Calu3 (cell line): ENCODE measurements at places on chromosomes 12 and 14. TPM values are rescaled to one million over a fixed set of nuclear protein-coding genes. Genes with fewer than 3 reads are reported as not detected.

DNA sequence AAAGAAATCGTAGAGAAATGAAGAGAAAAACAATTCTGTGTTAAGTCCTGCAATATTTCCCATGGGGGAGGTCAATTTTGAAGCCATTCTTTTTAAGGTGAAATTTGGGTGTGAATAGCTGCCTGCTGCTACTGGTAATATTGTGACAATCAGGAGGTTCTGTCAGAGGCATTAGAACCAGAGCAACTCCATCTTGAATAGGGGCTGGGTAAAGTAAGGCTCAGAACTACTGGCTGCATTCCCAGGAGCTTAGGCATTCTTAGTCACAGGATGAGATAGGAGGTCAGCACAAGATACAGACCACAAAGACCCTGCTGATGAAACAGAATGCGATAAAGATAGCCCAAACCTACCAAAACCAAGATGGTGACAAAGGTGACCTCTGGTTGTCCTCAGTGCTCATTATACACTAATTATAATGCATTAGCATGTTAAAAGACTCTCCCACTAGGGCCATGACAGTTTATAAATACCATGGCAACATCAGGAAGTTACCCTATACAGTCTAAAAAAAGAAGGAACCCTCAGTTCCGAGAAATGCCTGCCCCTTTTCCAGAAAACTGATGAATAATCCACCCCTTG, 24.8 kb upstream of the MTHFD1 start:
- no peaks in the 10 kb centered on the region for H3K27me3 ChIP-seq
- no peak overlapping the region for H3K4me3 ChIP-seq
- no peaks in the 10 kb centered on the region for H3K4me1 ChIP-seq
- DNase-seq: no peak
- no peak overlapping the region for H3K27ac ChIP-seq

DNA sequence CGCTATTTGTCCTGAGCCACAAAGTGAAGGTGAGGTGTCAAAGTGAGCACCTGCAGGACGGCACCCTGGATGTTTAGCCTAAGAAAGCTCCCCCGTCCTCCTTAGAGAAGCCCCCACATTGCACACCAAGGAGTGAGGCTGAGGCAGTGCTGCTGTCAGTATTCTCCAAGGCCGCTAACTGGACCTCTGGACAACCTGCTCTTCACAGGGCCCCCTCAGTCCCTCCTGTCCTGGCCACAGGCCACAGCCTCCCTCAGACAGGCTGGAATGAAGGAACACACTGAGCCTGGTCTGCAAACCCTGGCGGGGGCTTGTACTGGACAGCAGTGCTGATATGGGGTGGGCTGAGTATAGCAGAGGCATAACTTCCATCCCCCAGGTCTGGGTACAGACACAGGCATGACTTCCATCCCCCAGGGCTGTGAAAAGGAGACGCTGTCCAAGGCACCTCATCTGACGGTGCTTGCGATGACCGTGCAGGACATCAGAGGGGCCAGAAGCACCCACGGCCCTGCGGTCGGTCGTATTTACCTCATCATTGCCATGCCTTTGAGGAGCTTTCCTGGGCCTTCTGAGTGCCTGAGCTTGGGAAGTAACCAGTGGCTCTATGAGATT, 82.4 kb upstream of the DIO3 start:
- no peak overlapping the region for H3K27ac ChIP-seq
- no peak overlapping the region for H3K4me3 ChIP-seq
- no peak for DNase-seq

DNA sequence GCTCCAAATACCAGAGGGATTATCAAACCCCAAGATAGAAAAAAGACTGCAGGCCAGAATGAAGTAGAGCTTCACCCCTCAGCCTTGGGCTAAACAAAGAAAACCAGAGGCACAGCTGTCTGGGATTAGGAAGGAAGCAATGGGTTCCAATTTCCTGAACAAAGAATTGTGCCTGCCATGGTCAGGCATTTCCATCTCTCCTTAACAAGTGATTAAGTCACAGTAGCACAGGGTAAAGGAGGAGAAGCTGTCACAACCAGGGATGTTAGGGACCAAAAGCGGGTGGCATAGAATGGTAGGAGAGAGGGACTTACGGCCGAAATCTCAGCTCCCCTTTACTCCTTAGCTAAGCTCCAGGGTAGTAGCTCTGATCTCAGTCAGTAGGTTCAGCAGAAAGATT, 33.9 kb downstream of the SPTLC2 start:
- no peaks in the 10 kb centered on the region for H3K4me1 ChIP-seq
- no peak overlapping the region for H3K27ac ChIP-seq
- H3K27me3 ChIP-seq: no peaks in the 10 kb centered on the region
- H3K36me3 ChIP-seq: peaks cover 2% of the 10 kb centered on the region

DNA sequence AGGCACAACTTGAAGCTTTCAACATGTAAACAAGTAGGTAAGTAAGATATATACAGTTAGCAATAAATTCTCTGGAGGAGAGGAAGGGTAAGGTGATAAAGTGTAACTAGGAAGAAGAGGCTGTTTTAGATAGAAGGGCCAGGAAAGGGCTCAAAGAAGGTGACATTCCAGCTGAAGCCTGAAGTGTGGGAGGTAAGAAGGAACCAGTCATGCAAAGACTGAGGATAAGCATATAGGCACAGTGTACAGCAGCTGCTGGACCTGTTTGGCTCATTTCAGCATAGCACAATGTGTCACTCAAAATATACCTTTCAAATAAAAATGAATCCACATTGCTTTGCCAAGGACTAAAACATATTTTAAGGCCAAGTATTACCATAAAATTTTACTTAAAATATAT, 28.6 kb upstream of the ARL1 start:
- H3K4me3 ChIP-seq: no peak overlapping the region
- H3K27ac ChIP-seq: no peak overlapping the region
- no peaks in the 10 kb centered on the region for H3K27me3 ChIP-seq

DNA sequence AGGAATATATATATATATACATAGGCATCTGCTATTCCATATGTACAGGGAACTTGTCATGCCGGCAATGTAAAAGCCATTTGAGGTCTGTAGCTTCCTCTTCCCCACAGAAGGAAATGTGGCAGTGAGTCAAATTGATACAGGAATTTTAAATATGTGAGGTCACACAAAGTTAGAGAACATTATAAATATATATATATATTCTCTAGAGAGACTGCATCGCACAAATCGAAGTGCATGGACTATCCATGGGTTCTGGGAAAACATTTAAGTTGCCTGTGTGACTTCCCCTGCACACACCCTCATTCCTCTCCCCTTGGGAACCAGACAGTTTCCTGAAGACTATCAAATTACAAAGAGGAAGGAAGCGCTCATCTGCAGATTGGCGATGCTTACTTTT, 100.9 kb upstream of the CCDC91 start:
- H3K27me3 ChIP-seq: no peaks in the 10 kb centered on the region
- H3K4me3 ChIP-seq: no peak overlapping the region

- no peak for DNase-seq
- no peaks in the 10 kb centered on the region for H3K4me1 ChIP-seq
- H3K27ac ChIP-seq: no peak overlapping the region
- peaks cover 26% of the 10 kb centered on the region for H3K27me3 ChIP-seq
- no peak overlapping the region for H3K4me3 ChIP-seq
These were observed 17.2 kb upstream of the LPCAT3 start for GRCh38 chr12:7035463-7035862.

DNA sequence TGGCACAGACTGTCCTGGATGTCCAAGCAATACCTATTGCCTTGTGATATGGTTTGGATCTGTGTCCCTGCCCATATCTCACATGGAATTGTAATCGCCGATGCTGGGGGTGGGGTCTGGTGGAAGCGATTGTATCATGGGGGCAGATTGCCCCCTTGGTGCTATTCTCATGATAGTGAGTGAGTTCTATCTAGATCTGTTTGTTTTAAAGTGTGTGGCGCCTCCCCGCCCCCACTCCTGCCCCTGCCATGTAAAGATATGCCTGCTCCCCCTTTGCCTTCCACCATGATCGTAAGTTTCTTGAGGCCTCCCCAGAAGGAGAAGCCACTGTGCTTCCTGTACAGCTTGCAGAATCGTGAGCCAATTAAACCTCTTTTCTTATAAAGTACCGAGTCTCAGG, 16.8 kb upstream of the LRRC10 start:
- H3K27ac ChIP-seq: no peak overlapping the region
- no peaks in the 10 kb centered on the region for H3K36me3 ChIP-seq
- peaks cover 41% of the 10 kb centered on the region for H3K27me3 ChIP-seq
- DNase-seq: no peak
- H3K4me3 ChIP-seq: no peak overlapping the region

GRCh38 chr14:75223664-75224154, 47.3 kb upstream of the TMED10 start:
- peaks cover 52% of the 10 kb centered on the region for H3K4me1 ChIP-seq
- H3K27me3 ChIP-seq: no peaks in the 10 kb centered on the region
- H3K4me3 ChIP-seq: no peak overlapping the region

DNA sequence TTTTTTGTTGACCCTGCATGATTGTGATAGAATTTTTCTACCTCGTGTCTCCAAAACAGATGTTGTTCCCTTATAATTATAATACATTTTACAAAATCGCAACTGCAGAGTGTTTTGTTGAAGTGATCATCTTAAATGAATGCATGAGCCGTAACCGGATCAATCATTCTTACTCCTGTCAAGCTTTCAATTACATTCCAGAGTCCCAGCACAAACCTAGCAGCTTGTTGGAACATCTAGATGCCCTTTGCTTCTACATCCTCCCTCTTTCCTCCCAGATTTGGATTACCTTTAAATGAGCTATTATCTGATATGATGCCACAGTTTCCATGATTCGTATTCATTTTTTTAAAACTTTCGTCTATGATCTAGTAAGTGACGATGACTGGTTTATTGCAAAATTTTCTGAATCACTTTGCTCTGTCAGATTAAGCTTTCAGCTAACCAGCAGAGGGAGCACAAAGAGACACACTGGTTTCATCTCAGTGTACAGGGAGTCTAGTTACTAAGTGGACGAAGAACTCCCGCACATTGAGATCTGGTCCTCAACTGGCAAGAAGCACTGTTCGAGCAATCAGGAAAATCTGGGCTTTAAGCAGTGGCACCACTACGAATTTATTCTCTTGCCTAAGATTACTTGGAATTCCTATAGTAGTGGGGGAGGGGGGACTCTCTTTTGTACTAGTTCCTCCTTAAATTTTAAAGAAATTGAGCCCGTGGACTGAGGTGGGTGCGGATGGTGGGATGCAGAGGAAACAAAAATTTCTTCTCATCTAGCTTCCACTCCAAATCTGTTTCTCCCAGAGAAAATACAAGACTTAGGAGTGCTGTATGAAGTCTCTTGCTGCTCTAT, 40.9 kb downstream of the TSHR start:
- H3K27me3 ChIP-seq: peaks cover 56% of the 10 kb centered on the region
- H3K27ac ChIP-seq: no peak overlapping the region
- H3K4me1 ChIP-seq: no peaks in the 10 kb centered on the region

Gene GLIPR1L2
- total RNA-seq: 0.76 TPM in 1 of 2 replicates, not detected in the other

Gene SLC2A14
- not detected in 2 replicates for total RNA-seq
